B cell (primary cell): ENCODE measurements at places on chromosomes 2 and 18.

- DNase-seq: no peak
These were observed 715.8 kb downstream of the ERBB4 start for GRCh38 chr2:211822686-211823335.

DNA sequence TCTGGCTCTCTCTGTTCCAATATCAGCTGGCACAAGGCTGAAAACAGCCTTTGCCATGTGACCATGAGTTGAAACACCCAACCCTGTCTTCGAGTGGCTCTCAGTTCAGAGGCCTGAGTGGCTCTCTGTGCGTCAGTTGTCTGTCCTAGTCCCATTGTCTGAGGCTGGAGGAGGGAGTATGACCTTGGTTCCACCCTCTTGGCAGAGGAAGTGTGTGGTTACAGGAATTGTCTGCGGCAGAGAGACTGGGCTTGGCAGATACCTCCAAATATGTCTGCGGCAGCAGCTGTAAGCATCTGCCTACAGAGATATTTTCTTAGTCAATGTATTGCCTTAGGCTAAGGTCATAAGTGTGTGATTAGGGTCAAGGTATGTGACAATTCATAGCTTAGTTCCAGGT is 32.6 kb downstream of the CNGA3 start:
- DNase-seq: no peak

DNA sequence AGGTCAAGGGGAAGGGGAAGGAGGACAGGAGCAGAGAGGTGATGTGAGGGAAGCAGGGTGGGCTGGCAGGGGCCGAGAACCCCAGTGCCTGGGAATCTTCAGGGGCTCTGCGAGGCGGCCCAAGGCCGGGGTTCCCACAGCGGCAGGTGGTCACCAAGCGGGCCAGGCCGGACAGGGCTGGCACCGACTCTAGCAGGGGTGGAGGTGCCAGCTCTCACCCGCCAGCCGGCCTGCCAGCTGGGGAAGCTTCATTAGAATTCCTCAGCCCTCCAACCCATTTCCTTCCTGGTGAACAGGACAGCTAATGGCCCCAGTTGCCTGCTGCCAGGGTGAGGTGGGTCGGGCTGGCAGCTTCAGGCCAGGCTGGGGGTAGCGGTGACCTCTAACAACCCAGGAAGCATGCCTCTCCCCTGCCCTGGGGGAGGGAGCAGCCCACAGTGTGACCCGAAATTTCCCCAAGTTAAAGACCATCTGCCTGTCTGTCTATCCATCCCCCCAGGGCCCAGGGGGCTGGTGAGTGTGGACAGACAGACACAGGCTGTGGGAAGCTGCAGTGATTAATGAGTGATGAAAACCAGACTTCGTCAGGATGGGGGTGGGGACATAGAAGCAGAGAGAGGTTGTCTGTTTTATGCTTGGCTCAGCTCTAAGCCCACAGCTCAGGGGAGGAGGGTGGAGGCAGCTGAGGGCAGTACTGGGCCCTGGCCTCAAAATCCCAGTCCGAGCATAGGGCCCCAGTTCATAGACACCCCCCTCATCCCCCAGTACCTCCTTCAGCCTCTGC is 144.1 kb downstream of the ZFP36L2 start:
- no peak for DNase-seq

DNA sequence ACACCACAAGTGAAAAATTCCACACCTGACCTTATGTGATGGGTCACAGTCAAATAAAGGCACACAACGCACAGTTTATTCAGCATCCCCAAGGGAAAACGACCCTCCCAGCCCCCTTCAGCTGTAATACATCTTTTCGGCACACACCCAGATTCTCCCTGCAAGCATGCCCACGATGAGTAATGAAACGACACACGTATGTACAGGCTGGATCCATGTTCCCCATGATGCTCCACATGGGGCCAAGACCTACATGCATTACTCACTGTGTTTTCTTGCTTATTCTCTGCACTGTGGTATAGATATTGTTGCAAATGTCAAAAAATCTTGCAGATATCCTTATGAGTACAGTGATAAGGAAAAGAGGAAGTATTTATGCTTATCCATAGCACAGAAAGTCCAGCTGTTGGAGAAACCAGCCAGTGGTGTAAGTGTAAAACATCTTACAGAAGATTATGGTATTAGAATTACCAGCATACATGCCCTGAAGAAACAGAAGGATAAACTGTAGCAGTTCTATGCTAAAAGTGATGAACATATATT is 32.5 kb upstream of the SGPP2 start:
- no peak for DNase-seq

DNA sequence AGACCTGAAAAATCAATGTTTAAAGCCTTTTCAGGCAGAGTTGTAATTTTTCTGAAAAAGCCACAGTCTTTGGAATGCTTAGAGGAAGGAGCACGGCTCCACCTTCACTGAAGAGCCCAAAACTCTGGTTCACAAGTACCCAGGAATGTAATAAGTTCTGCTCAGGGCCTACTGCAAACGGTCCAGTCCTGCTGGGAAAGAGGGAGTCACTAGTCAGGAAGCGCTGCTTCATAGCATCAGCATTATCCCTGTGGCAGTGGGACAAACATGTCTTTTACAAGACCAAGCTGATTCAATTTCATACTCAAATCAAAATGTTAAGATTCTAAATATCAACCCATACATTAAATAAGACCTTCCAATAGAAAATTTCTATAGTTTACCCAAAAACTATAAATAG is 152.9 kb upstream of the PGAP1 start:
- no peak for DNase-seq

DNA sequence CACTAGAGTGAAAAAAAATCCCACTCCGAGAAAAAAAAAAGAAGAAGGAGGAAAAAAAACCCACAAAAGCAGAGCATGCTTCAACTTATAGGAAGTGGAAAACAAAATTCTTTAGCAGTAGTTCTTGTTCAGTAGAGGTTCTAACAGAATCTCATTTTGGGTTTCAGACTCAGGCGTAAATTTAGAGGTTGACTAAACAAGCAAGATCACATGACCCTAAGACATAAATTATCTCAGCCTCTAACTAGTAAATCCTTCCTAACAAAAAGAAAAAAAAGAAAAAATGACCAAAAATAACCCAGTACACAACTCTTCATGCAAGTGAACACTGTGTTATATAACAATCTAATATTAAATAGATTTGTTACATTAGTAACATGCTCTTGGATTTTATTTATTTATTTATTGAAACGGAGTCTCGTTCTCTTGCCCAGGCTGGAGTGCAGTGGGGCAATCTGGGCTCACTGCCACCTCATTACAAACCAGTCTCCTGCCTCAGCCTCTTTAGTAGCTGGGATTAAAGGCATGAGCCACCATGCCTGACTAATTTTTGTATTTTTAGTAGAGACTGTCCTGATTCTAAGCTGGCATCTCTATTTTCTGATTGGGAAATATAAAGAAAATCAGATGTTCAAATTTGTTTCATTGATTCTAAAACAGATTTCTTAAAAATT is 35.4 kb downstream of the PPP4R3B start:
- no peak for DNase-seq

- DNase-seq: no peak
These were observed 105.5 kb downstream of the CAPN13 start for GRCh38 chr2:30701782-30702181.

- no peak for DNase-seq
These were observed 822 bp downstream of the SLC35F6 start for GRCh38 chr2:26764906-26765305.

- no peak for DNase-seq
These were observed 786.6 kb upstream of the RAB6C start for GRCh38 chr2:129192841-129193253.

DNA sequence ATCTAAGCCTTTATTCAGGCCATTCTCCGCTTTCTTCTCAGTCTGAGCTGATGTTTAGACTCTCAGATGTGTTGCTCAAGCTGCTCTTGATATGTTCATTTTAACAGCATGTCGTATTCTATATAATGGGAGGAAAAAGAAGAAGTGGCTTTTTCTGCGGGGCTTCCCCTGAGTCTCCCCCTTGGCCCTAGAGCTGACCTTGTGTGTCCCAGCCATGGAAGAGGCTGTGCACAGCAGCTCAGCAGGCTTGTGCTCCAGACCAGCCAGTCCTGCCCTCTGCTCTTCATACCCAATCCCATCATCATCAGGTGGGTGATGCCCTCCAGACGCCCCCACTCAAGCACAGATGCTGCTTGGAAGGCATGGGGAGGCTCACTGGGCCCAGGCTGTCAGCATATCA is 155.1 kb upstream of the CELF4 start:
- no peak for DNase-seq

- no peak for DNase-seq
These were observed 27.3 kb downstream of the LAMA3 start for GRCh38 chr18:23716516-23716915.

GRCh38 chr2:206125901-206126300 is 33.3 kb downstream of the NDUFS1 start:
- no peak for DNase-seq

DNA sequence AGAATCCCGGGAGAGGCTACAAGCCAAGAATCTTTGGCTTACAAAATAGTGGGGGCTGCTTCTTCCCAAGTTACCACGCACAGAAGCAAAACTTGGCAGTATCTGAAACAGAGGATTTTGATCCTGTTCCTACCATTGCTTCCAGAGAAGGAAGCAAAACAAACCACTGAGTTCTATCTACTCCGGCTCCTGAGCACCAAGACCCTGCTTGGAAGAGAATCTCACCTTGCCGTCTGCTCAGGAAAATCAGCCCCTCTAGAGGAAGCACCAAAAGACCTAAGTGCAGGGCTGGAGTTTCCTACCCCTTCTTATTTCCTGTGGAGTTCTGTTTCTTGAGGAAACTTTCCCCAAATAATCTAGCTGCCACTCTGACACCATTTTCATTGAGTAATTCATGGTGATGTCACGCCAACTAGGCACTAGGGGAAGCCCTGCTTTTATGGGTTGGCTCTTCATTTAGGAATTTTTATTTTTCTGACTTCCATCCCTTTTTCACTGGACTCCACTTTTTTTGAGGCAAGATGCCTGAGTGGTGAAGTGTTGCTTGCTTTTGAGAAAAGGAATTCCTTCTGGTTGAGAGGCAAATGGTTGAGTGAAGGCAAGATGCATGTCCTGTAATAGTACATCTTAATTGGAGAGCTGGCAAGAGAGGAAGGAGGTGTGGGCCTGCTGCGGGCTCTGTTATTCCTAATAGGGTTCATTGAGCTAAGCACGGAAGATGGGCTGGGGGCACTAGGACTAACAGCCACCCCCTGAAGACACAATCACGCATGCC is 36.8 kb upstream of the EML4 start:
- DNase-seq: no peak

DNA sequence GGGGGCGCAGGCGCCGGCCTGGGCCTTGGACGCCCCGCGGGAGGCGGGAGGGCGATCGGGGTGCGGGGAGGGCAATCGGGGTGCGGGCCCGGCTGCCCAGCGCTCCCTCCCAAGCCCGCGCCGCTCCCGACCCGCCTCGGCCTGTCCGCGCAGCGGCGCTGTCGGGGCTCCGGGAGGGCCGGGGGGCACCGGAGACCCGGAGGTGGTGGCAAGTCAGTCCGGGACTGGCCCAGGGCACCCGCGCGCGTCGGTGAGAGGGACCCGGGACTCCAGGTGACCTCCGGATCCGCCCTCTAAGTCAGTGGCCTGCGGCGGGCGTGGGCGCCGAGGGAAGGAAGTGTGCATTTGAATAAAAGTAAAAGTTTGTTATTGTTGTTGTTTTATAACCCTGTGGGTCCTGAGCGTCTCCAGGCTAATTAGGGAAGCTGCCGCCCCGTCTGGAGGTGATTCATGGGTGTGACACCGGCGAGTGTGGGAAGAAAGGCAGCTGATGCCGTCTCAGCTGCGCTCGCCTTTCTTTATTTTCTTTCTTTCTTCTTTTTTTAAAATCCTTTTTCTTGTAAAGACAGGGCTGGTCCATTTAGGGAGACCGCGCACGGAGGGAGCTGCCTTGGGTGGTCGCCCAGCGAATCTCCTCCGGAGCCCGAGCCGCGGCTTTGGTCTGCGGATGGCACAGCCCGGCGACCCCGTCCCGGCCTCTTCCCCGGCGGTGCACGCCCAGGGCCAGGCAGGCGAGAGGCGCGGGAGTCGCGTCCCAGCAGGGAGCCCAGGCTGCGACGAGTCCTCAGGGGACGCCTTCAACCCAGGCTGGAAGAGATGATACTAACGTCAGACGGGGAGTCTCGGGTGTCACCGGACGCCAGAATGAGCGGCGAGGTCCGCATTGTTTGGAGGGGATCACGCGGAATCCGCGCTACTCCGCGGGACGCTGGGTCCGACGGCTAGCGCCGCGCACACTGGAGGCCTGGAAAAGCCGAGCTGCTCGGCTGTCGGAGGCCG is 627 bp upstream of the CRACDL start:
- DNase-seq: peak; percentile 42

GRCh38 chr2:122927710-122928557 is 1097.2 kb upstream of the CNTNAP5 start:
- no peak for DNase-seq

- no peak for DNase-seq
These were observed 256.0 kb downstream of the CDH20 start for GRCh38 chr18:61589053-61589723.

GRCh38 chr18:39693359-39693758 is 2127.8 kb upstream of the CELF4 start:
- no peak for DNase-seq

DNA sequence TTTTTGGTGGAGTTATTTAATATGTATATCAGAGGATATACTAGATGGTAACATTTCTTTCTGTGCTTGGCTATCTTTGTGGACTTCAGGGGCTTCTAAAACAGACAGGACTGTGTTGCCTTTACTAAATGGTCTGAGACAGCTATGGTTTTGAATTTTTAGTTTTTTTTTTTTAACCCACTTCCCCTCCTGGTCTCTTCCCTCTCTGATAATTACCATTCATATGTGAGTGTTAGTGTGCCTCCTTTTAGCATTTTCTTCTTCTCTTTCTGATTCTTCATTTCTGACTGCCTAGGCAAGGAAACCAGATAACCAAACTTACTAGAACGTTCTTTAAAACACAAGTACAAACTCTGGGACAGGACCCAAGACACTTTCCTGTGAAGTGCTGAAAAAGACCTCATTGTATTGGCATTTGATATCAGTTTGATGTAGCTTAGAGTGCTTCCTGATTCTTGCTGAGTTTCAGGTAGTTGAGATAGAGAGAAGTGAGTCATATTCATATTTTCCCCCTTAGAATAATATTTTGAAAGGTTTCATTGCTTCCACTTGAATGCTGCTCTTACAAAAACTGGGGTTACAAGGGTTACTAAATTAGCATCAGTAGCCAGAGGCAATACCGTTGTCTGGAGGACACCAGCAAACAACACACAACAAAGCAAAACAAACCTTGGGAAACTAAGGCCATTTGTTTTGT is 52.7 kb downstream of the SMAD4 start:
- no peak for DNase-seq

DNA sequence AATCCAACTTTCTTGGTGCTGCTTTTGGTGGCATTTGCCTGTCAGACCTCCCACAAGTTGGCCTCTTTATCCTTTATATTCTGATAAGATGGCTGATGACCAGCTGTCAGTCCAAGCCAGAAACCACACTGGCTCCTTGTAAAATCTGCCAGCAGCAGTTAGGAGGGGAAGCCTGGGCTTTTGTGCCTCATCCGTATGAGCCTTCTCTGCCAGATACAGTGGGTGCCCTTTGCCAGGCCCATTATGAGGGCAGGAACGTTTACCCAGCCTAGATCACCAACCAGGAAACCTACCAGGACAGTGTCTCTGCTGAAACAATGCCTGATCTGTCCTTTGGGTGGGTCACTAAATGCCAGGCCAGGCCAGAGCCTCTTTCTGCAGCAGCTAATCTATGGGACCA is 202.9 kb upstream of the SP5 start:
- DNase-seq: no peak

- DNase-seq: no peak
These were observed 29.0 kb upstream of the DPYSL5 start for GRCh38 chr2:26818972-26819371.
